ENCODE measurements at places on chromosomes 7 and 10.
A peak's percentile ranks its signal among the peaks of the same experiment; 100 is the strongest.

DNA sequence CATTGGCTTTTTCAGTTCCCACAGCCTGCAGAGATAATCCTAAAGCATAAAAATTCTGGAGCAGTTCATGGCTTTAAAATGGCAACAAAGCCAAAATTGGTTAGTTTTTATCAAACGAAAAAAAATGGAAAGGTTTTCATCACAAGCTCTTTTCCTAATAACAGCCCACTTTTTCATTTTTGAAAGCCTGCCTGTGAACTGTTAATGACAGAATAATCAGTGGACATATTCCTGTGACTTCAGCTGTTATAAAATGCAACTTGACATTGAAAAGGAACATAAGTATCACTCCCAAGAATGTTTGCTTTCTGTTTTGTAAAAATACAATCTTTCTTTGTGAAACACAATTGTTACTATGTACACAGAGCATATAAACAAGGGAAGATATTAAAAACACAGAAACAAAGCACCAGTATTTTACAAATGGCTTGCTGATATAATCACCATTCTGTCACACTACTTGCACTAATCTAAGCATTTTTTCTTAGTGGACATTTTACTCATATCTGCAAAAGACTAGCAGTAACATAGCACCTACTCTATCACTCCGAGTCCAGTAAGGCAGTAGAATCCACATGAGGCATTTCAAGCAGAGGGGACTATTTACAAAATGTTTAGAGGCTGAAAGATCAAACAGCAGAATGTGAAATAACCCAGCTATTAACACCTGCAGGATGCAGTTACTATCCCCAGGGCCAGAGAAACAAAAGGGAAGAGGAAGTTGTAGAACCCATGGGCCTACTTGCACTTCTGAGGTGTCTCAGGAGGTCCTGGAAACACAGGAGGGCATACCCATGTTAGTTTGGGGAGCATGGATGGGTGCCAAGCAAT is 26.4 kb downstream of the MACC1 start:
- DNase-seq, result no peak

GRCh38 chr7:11127988-11128387 is 154.3 kb downstream of the PHF14 start:
- DNase-seq, result no peak

- no peak for DNase-seq
These were observed 68.0 kb upstream of the LRRC4 start for GRCh38 chr7:128099204-128099671.

GRCh38 chr10:82934429-82934828 is 1059.4 kb downstream of the NRG3 start:
- DNase-seq, result no peak

- no peak for DNase-seq
These were observed 150.3 kb downstream of the PLXNA4 start for GRCh38 chr7:132425942-132426341.

- DNase-seq, result peak; percentile 18
These were observed 65.6 kb upstream of the KDM7A start for GRCh38 chr7:140242057-140243031.

- no peak for DNase-seq
These were observed 2.0 kb upstream of the ASB10 start for GRCh38 chr7:151189038-151189437.

DNA sequence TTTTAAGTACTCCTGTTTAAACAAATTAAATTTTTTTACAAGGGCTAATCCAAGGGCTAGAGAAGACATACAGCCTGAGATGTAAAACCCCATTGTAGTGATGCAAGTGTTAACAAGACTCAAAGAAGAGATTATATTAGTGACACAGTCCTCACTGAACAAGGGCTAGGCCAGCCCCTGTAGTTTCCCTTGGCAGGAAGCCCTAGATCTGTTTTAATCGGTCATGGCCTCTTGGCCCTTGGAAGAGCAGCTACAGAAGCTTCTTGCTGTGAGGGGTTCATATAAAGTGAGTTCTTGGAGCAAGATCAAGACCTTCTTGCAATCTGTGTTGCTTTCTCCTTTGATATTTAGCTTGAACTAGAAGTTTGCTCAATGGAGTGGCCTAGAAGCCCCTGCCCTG is 1339.4 kb downstream of the XPNPEP1 start:
- no peak for DNase-seq

- DNase-seq, result no peak
These were observed 56.4 kb upstream of the CCDC71L start for GRCh38 chr7:106717254-106717954.

DNA sequence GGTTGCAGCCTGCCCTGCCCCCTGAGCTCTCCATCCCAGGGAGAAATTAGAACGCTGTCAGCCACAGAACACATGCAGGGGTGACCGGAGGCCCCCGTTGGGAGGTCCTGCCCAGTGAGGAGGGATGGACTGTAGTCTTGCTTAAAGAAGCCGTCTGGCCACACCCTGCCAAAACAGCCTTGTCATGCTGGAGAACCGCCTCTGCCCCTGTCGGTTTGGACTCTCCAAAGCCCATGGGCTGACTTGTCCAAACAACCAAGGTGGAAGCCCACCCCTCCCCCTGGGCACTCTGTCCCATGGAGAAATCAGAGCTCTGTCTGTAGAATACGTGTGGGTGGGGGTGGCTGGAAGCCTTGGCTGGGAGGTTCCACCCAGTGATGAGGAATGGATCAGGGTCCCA is 12.7 kb upstream of the TBATA start:
- no peak for DNase-seq

DNA sequence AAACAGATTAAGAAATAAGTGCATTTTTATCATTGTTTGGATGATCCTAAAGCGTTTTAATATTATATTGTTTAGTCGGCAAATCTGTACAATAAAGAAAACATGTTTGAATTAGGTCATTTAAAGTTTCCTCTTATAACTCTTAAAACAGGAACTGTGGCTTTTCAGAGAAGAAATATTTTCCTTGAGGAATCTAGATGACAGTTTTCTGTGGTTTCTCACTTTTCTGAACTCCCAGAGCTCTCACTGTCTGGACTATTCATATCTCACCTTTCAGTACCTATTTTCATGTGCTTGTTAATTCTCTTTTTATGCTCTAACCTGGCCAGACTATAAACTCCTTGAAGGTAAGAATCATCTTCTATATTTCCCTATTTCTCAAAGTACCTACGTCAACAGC is 135.1 kb downstream of the CHN2 start:
- no peak for DNase-seq

- no peak for DNase-seq
These were observed 142.5 kb downstream of the SRPK2 start for GRCh38 chr7:105246256-105246655.

DNA sequence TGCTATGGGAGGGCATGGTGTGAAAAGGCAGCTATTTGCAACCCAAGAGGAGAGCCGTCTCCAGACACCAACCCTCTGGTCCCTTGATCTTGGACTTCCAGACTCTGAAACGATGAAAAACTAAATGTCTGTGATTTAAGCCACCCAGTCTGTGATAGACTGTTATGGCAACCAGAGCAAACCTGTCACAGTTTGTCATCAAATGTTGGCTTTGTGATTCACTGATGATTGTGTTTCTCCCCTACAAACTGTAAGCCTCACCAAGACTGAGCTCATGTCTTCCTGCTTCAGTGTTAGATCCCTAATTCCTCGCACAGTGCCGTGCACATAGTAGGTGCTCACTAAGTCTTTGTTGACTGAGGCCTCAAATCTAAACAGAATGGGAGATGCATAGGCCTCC is 224.6 kb upstream of the PITRM1 start:
- no peak for DNase-seq

DNA sequence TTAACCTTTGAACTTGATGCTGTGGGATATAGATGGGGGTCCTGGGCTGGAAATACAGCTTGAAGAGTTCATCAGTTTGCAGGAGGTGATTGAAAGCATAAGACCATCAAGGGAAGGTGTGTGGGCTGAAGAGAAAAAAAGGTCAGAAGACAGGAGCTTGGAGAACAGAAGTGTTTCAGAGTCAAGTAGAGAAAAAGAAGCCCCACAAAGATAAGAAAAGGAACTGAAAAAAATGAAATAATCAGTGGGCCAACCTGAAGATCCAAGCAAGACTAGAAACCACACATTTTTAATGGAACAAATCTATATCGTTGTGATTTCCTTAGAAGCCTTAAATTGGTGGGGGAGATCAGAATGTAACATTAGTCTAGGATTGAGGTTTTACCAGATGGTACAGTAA is 22.5 kb downstream of the ZEB1 start:
- no peak for DNase-seq

DNA sequence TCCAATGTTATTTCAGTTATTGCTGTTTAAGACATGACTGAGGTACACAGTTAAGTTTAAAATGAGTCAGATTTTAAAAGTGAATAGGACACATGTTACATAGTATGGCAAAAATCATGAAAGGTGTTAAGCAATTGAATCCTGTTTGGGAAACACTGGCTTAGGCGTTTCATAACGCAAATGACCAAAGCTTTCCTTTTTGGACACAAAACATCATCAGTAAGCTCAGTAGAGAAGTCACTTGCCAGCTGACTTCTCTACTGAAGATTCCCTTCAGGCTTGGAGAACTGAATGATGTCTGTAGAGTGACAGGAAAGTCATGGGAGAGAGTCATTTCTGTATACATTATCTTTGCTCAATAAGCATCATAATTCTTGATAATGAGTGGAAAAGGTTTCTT is 64.4 kb upstream of the RSBN1L start:
- no peak for DNase-seq

DNA sequence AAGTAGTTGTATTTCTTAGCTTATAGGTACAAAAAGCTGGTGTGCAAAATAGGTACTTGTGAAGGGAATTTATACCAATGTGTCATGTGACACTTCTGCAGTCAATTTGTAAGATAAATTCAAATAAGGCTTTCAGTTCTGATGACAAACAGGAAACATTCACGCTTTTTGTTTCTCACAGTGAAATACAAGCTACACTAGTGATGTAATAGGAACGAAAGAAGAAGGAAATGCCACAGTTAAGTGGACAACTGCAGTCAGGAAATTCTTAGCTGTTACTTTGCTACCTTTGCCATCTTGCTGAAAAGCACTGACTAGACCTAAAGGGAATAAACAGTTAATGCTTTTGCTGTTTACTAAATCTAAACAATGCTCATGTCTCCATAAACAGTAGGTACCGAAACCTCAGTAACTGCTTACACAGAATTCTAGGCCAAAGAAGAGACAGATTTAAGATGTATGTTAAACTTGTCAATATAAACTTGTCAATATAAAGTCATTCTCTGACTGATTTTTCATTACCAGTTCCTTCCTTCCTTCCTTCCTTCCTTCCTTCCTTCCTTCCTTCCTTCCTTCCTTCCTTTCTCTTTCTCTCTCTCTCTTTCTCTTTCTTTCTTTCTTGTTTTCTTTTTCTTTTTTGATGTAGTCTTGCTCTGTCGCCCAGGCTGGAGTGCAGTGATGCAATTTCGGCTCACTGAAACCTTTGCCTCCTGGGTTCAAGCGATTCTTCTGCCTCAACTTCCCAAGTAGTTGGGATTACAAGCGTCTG is 10.1 kb downstream of the OTUD1 start:
- no peak for DNase-seq

DNA sequence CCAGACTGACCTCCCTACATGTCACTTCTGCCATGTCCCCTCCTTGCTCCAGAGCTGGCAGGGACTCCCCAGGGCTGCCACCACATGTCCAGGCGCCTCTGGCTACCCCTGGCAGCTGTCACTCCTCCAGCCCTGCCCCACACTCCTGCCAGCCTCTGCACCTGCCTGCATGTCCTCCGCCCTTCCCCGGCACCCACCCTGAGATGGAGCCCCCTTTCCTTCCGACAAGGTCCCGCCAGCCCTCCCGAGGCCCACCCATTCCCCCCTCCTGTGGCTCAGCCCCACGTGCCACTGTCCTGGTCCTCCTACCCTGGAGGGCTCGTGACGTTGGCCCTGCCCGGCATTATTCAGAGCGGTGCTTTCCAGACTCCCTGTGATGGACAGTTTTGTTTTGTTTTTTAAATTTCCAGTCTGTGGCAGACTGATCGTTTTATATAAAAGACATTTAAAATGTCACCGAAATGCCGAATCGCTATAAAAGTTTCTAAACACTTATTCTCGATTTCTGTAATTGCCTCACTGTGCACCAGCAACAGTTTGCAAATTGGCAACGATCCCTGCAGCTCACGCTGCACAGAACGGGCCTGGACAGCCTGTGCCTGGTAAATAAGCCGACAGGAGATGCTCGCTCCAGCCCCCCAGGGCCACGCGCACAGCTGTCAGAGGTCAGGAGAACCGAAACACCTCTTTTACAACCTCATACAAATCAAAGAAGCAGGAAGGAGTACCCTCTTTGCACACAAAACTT is 111.1 kb upstream of the SH2B2 start:
- DNase-seq, result no peak

DNA sequence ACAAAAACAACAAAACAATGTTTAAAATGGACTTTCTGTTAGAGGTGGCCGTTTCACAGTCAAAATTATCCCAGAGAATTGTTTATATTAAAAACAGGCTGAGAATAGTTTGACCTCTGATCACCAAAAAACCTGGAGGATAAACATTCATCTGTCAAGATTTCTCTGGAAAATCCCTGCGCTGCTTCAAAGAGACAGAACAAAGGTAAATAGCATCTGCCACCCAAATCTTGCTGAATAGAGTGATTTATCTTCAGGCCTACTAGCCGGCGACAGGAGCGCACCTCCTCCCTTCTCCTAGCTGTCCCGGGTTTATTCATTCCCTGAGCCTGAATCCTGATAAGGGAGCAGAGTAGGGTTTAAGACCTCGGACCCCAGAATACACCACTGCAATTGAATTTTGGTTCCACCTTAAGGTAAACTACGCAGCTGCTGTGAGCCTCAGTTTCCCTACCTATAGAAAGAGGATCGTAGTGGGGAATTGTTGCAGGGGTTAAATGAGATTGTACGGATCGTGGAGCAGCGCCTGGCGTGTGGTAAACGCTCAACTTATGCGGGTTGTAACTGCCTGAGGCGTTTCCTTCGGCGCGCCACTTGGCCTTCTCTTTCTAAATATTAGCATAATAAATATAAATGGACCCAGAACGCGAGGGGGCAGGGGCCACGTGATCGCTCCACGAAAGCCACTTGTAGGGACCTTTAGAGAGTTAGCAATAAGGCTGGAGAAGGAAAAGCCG is 498 bp upstream of the ST7 start:
- DNase-seq, result peak; percentile 71

- DNase-seq, result no peak
These were observed 238.5 kb upstream of the PITRM1 start for GRCh38 chr10:3411044-3411443.

- DNase-seq, result no peak
These were observed 232.5 kb upstream of the IGFBP3 start for GRCh38 chr7:46153583-46153950.

Data from left ventricle myocardium inferior (tissue), 1 donor.